Tibial nerve (tissue), 4 donors: ENCODE measurements at places on chromosomes 16 and 17. TPM values are rescaled to one million over a fixed set of nuclear protein-coding genes. Genes with fewer than 3 reads are reported as not detected.

The MYOCD gene
- total RNA-seq = 0.63 TPM

The BCL6B gene
- total RNA-seq = 3.9 TPM

The CSF3 gene
- total RNA-seq = 2.1 TPM

GRCh38 chr16:57470711-57471110, 8.2 kb downstream of the POLR2C start:
- peak; percentile 46 for DNase-seq

- DNase-seq = peak; percentile 24
Measured at GRCh38 chr17:12627177-12627629, 38.5 kb upstream of the MYOCD start.

DNA sequence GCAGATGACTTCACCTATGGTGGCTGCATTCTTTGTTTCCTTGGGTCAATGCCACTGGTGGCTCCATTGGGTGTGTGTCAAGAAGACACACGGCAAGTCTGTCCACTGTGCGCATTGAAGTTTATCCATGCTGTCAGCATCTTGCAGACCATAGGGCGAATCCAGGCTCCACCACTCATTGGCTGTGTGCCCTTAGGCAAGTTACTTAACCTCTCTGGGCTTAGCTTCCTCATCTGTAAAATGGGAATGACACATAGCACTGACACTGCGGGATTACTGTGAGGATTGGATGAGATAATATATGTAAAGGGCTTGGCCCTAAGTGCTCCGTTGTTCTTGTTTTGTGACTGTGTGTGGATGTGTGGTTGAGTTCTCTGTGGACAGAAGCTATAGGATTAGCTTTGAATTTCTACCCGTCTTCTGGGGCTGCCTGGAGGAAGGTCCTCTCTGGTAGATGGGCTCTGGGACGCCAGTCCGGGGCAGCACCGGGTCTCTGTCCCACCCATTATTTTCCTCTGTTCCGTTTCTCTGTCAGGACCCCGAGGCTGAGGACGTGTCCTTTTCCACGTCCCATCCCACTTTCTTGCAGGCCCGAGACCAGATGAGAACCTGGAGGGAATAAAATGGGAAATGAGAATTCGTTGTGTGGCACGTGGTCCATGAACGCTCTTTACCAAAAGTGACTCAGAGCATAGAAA, 178.4 kb downstream of the IRF8 start:
- DNase-seq = no peak

GRCh38 chr17:79930877-79931816, 91.9 kb upstream of the CBX4 start:
- DNase-seq = no peak

DNA sequence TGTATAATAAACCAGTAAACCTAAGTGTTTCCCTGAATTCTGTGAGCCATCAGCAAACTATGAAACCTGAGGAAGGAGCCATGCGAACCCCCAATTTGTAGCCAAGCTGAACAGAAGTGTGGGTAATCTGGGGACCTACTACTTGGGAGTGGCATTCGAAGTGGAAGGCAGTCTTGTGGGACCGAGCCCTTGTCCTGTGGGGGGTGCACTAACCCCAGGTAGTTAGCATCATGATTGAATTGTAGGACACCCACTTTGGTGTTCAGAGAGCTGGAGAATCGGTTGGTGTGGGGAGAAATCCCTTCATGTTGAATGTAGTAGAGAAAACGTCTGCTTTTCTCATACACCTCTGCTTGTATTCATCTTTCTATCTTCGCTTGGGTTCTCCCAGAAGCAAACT, 79.7 kb upstream of the CPHXL start:
- DNase-seq = no peak

DNA sequence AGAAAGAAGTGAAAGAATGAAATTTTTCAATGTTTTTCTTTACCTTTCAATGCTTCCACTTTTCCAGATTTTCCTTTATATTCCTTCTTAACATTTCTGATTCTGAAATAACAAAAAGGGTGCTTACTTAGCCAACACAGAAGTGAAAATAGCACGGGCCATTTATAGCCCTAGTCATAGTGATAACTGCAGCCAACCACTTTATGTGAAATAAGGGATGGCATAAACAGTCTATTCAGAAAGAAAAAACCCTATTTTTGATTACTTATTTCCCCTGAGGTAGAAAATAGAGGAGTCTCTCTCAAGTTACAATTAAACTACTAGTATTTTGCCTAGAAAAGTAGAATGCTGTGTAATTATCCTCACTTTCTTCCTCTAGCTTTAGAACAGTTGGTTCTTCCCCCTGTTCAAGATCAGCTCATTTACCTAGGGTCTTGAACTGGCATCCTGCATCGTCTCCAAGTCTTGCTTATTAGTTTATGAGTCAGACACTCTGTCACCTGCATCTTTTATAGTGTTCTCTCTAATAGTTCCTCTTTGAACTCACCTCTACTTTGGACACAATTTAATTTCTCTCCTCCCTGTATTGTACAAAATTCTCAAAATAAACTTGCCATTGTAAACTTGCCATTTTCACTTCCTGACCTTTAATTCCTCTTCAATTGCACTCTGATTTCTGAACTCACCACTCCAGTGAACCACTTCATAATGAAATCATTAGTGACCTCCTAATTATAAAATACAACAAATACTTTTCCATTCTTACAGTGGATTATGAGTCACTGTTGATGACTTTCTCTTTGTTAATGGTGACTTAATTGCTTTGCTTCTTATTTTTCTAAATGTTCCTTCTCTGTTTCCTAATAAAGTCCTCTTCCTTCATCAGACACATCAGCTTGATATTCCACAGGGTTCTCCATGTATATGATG, 23.6 kb downstream of the ABCA6 start:
- no peak for DNase-seq

The CCL5 gene
- 1.1 TPM for total RNA-seq

GRCh38 chr16:11107780-11108465, 148.1 kb downstream of the SOCS1 start:
- no peak for DNase-seq

GRCh38 chr16:73010150-73010676, 37.7 kb downstream of the ZFHX3 start:
- DNase-seq = no peak

GRCh38 chr17:81028506-81028858, 6.5 kb upstream of the BAIAP2 start:
- no peak for DNase-seq

The C17orf107 gene
- total RNA-seq = 2.0 TPM

- DNase-seq = peak; percentile 44
Measured at GRCh38 chr17:8997994-8998628, 23.2 kb upstream of the NTN1 start.

DNA sequence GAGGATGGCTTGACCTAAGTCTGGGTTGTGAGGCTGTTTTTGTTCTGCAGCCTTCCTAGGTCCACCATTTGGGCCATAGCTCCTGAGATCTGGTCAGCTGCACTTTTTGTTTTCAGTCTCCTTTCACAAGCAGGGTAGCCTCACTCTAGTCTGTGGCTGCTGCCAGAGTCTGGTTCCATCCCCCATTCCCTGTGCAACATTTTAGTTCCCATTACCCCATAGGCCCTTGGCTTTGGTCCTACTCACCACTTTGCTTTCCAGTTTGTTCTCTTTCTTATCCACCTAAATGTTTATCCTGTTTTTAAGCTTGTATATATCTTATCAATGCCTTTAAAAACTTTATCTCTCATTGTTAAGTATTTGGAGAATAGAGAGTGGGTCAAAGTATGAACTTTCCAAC, 6.5 kb upstream of the XYLT2 start:
- no peak for DNase-seq

The PTX4 gene
- total RNA-seq = not detected

- DNase-seq = no peak
Measured at GRCh38 chr17:79272220-79272619, 197.6 kb downstream of the ENGASE start.

The ZP2 gene
- total RNA-seq = not detected

GRCh38 chr16:4511441-4512082, 27.0 kb downstream of the CDIP1 start:
- no peak for DNase-seq

DNA sequence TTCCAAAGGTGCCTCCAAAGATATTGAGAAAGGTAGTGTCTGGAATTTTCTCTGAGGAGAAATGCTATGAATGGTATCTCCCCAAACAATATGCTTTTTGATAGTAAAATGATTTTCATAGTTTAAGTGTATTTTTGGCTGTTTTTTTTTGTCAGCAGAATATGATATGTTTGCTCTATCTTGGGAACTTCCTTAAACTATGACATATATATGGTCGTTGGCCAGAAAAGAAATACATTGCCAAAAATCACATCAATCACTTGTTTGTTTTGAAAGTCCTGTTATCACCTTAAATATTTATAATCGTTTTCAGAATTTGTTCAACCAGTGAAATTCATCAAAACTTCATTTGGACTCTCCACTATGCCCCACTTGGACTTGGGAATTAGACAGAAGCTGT, 816.9 kb downstream of the CDH11 start:
- DNase-seq = no peak

The MYH13 gene
- not detected for total RNA-seq

DNA sequence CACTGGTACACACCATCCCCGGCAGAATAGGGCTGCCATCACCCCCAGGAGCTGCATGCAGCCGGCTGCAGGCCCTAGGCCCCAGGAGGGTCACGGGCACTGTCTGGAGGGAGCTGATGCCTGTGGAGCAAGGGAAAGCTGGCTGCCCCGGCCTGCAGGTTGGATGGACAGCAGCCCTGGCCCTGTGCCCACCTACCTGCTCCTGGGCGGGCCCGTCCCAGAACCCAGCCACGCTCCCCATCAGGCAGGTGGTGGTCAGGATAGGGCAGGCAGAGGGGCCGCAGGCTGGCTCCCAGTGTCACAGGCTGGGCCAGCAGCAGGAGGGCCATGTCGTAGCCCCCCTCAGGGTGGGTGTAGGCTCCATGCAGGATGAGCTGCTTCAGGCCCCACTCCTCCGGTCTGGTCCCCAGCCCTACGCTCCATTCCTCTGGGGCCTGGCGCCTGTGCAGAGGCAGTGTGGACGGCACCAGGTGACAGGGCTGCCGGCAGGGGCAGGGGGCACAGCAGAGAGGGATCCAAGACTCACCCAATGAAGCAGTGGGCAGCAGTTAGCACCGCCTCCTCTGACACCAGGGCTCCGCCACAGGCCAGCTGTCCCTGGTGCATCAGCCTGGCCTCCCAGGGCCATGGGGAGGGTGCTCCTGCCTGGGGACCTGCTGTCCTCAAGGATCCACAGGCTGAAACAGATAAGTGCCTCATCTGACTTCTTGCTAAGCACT, 4.0 kb downstream of the PRSS53 start:
- no peak for DNase-seq

DNA sequence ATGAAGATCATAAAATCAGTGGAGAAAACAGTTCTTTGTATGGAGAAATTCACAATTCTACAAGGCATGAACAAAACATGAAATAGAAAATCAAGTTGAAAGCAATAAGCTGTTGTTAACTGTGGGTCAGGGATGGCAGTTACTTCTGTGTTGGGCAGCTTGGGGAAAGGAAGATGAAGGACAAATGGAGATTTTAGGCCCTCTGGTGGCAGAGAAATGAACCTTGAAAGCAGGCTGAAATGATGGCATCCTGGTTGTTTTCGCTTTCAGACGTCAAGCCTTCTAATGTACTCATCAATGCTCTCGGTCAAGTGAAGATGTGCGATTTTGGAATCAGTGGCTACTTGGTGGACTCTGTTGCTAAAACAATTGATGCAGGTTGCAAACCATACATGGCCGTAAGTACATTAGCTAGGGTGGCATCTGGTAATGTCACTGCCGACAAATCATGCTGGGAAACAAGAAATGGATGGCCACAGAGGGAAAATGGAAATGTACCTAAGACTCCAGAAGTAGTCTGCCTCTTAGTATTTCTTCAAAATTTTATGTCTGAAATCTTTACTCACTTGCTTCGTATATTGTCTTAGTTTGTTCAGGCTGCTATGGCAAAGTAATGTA, 108.9 kb downstream of the MAP2K6 start:
- DNase-seq = peak; percentile 53

DNA sequence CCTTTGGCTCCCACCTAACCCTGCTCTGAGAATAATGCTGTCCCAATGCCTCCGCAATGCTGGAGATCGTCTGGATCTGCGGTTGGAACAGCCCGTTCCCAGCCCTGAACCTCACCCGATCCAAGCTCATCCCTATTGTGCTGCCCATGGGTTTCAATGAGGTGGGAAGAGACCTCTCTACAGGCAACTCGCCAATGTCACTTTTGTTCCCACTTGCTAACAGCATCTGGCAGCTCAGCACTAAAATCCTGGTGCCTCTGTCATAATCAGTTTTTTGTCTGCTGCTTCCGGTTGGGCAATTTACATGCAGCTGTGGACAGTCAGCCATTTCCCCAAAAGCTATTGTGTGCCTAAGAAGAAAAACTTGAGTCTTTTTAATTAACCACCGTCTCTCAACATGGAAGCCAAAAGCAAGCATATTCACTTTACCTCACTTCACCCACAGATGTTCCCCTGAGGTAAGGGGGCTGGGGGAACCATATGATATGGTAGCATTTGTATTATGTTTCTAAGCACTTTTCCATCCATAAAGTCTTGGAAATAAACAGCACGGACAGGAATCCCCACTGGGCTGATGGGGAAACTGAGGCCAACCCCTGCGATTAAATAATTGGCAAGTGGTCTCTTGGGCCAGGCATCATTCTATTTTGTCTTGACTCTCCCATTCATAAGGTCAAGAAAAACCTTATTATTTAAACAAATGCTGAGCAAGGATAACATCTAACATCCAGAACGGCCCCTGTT, 159.2 kb upstream of the CDH5 start:
- DNase-seq = no peak

The RGS11 gene
- 20.8 TPM for total RNA-seq

The ABCA10 gene
- 61.0 TPM for total RNA-seq

DNA sequence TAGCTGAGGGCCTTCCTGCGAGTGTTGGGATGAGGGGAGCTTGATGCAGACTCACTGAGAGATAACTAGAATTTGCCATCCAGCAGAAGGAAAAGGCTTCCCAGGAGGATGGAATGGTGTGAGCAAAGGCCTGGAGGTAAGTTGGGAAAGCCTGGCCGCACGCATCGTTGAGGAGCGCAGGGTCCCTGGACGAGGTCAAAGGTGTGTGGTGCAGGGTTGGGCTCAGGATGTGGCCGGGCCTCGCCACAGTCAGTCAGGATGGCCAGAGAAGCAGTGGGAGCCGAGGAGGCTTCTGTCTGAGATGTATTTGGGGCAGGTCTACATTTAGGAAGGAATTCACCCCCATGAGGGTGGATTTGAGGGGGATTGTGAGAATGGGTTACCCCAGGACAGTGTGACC, 16.4 kb downstream of the DRC3 start:
- no peak for DNase-seq

DNA sequence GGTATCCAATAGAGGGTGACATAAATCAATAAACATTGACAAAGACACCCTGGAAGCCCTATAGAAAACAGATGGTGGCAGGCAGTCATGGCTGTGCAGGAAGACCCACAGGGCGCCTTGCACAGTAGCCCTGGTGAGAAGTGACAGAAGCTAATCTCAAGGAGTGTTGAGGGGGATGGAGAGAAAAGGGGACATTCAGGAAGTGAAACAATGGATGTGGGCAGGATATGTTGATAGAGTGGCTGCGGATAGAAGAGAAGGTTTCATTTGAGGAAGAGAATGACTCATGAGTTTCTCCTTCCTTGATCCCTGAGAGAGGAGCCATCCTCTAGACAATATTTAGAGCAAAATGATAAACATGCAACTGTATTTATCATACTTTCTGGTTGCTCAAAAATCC, 468.8 kb upstream of the HSBP1 start:
- DNase-seq = no peak

GRCh38 chr16:16007743-16008111, 58.3 kb downstream of the ABCC1 start:
- no peak for DNase-seq
